IgD-negative memory B cell (primary cell): ENCODE measurements at places on chromosomes 5 and 9. TPM values are rescaled to one million over a fixed set of nuclear protein-coding genes. Genes with fewer than 3 reads are reported as not detected.

RAB3C gene
- 1.7 TPM for polyA plus RNA-seq

CYLC2 gene
- polyA plus RNA-seq = not detected

ACOT12 gene
- polyA plus RNA-seq = not detected

SPATA6L gene
- not detected for polyA plus RNA-seq
